ENCODE measurements at places on chromosomes 12 and 14.
A peak's percentile ranks its signal among the peaks of the same experiment; 100 is the strongest.

- DNase-seq: no peak
Measured at GRCh38 chr14:101988377-101988776, 24.0 kb downstream of the DYNC1H1 start.

- DNase-seq: no peak
Measured at GRCh38 chr12:120994059-120994458, 15.7 kb downstream of the HNF1A start.

GRCh38 chr12:24111616-24112015 is 162.1 kb upstream of the SOX5 start:
- no peak for DNase-seq

DNA sequence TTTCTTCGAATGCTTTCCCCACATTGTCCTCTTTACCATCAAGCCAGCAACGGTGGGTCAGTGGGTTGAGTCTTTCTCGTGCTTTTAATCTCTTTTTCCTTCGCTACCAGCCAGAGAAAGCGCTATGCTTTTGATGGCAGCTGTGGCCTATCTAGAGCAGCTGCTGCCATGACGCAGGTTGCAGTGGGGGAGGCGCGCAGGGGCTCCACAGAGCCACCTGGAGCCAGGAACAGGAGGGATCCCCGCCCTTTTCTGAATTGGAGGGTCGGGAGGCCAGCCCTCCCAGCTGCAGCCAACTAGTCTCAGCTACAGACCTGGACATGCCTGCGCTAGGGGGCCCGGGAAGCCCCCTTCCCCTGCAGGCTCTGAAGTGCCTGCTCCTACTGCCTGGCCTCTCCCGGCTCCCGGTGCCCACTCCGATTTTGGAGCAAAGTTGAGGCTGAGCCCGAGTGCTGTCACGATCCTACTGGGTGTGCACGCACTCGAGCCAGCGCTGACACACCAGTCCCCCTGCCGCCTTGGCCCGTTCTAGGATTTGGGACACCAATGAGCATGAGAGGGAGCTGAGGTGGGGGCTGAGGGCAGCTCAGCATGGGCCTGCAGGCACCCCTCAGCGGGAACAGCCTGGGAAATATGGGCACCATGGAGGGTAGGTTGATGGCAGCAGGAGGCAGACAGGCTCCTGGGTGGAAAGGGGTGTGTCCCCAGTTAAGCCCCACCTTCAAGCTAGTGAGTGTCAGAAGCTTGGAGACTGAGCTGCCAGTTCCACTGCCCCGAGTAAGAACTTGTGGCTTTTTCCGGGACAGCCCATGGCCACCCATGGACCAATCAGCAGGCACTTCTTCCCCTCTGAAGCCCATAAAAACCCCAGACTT is 784.2 kb downstream of the SLC6A15 start:
- no peak for DNase-seq

DNA sequence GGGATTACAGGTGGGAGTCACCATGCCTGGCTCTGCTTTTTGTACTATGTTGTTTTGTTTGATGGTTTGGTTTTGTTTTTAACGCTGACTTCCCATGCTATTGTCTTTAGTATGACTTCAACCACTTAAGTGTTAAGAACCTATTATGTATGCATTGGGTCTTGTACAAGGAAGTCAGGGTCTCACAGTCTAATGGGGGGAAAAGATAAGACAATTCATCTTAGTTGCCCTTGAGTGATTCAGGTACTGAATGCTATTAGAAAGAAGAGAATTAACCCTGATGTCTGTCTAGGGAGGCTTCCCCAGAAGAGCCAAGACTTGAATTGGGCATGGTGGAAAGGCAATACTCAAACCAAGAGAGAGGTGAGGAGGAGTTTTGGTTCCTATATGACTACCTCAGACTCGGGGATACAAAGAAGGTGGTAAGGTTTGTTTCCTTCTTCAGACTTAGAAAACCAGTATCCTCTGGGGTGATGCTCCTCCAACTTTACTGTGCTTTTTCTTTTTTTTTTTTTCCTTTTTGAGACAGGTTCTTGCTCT is 64.6 kb downstream of the SUSD6 start:
- no peak for DNase-seq

DNA sequence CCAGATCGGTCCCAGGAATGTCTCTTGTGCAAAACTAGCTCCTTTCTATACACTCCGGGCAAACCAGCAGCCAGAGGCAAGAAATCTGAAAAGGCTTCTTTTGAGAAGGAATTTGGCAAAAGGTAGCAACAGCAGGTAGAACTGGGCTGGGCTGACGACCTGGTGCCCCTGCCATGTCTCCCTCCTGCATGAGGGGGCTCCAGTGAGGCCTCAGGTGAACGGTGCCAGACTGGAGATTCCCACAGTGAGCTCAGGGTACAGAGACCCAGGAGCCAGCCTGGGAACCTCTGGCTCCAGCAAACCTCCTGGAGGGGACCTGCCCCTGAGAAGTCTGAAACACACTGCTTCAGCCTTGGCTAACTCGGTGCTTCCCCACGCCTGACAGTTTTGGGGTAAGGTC is 10.8 kb downstream of the ITPK1 start:
- no peak for DNase-seq

DNA sequence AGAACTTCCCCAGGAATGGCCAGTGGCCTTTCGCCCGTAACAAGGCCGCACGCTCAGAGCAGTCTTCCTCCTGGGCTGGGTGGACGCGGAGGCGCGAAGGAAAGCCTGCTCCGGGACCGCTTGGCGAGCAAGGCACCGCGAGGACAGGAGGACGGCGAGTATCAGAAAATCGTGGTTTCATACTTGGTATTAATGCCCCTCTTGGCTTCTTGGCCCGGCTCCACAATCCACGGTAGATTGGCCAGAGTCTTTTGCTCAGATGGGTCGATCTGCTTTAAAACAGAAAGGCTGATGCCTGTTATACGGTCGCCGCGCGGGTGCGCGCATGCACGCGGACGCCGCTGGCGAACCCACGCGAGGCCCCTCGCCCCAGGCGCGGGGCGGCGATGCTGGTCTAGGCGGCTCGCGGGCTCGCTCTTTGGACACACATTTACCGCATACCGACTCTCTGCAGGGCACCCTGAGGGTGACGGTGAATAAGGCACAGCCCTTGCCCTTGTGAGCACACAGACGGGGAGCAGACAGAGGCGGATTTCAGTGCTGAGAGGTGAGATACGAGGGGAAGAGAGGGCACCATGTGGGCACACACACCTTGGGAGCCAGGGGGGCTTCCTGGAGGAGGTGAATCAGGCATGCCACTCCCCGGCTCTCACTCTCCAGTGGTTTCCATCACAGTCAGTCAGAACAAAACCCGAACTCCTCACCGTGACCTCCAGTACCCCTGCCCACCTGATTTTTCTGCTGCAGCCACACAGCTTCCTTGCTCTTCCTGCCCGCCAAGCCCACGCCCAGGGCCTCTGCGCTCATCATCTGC is 100.7 kb downstream of the APAF1 start:
- peak; percentile 11 for DNase-seq

GRCh38 chr12:125331342-125332052 is 266.3 kb downstream of the AACS start:
- no peak for DNase-seq

GRCh38 chr14:93232159-93232558 is 25.1 kb downstream of the UBR7 start:
- DNase-seq: no peak

GRCh38 chr12:65911321-65911720 is 87.0 kb downstream of the HMGA2 start:
- DNase-seq: peak; percentile 10

GRCh38 chr12:64883264-64884163 is 59.1 kb downstream of the TBC1D30 start:
- DNase-seq: no peak

DNA sequence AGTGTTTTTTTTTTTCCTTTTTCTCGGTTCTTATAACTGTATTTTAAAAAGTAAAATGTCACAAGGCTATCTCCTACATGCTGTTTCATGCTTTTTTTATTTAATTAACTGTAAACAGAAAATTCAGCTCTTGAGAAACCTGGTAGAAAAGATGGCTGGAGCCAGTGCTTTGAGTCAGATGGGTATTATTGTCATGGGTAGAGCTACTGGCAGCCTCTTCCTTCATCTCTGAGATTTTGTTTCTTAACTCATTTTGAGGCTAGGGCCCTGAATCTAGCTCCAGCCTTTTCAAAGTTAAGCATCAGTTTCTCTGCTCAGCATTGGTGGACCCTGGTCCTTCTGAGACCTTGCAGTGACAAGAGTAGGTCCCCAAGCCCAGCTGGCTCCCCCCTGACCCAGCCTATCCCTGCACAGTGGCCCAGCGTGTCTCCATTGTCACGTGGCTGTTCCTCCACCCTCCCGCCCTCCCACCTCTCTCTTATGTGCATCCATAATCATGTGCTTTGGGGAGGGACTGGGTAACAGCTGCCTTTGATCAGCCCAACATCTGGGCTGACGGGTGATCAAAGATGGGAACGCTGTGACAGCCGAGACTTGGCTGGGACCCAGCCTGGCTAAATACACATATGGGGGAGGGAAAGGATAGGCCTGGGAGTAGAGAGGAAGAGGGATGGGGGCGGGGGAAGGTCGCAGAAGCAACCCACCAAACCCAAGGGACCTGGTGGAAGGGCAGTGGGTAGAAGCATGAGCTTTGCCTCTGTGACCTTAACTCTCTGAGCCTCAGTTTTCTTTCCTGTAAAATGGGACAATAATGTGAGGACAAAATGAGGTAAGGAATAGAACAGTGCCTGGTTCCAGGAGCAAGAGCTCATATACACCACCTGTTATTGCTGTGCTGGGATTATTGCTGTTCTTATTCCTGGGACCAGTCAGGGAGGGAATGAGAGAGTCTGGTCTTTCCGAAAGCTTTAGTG is 24.4 kb upstream of the RBM19 start:
- DNase-seq: no peak

DNA sequence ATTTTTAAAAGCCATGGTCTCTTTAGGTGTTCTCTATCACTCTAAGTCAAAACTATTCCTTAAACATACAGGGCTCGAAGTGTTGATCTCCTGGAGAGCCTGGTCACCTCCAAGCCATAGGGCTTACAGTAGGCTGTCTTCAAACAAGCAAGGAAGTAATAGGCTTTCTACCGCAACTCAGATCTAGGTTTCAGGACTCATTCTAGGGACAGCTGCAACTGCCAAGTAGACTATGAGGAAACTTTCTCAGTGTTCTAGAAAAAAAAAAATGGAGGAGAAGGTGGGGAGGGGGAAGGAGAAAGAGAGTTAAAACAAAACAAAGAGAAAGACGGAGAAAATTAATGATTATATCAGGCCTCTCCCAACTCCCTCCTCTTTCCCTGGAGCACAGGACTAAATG is 106.9 kb upstream of the ETV6 start:
- DNase-seq: no peak

DNA sequence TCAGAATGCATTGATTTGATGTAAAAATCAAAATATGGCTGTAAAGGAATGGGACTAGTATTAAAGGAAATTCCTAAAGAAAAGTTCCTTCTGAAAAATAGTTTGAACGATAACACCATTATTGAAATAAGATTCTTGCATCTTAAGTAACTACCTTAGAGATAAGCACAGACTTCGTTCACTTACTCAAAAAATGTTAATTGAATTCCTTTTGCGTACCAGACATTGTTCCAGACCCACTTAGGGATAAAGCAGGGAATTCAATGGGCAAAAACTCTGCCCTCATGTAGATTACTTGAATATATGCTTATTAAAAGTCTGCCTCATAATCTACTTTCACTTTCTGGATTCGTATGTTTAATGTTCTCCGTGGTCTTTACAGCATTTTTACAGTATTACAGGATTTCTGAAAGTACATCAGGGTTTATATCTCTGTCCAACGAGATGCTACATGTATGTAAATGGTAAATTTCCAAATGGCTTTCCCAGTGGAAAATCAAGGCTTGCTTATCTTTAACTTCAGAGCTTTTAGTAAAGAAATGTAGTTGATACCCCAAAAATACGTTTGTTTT is 213.7 kb downstream of the GXYLT1 start:
- no peak for DNase-seq

DNA sequence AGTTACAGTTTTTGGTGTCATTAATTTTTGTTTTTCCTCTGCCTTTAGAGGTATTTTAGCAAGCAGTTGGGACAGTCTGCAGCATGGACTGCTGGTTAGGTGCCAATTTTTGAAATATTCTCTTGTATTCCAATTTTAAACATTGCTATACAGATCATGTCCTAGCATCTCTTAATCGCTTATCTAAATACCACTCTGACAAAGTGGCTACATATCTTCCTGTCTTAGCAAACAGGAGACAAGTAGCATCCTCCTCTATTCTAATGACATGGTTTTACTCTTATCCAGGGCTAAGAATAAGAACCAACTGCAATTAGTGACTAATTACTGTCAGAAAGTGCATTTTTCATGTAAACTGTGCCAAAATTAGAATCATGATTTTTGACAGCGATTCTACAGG is 117.8 kb upstream of the ATP2B1 start:
- DNase-seq: no peak

All from kidney glomerular epithelial cell (primary cell).